ENCODE measurements at places on chromosomes 16 and 17. TPM values are rescaled to one million over a fixed set of nuclear protein-coding genes. Genes with fewer than 3 reads are reported as not detected.
A peak's percentile ranks its signal among the peaks of the same experiment; 100 is the strongest.

- DNase-seq: no peak
- peak overlapping the region; percentile 18 for H3K27ac ChIP-seq
- peaks cover 38% of the 10 kb centered on the region for H3K36me3 ChIP-seq
- H3K27me3 ChIP-seq: no peaks in the 10 kb centered on the region
- H3K4me1 ChIP-seq: peaks cover 4% of the 10 kb centered on the region
Measured at GRCh38 chr16:28130099-28131088, 66.9 kb upstream of the GSG1L start.

- no peaks in the 10 kb centered on the region for H3K4me1 ChIP-seq
- DNase-seq: no peak
- H3K27ac ChIP-seq: no peak overlapping the region
- H3K27me3 ChIP-seq: no peaks in the 10 kb centered on the region
- H3K4me3 ChIP-seq: no peak overlapping the region
Measured at GRCh38 chr16:19914877-19915276, 30.2 kb upstream of the GPRC5B start.

DNA sequence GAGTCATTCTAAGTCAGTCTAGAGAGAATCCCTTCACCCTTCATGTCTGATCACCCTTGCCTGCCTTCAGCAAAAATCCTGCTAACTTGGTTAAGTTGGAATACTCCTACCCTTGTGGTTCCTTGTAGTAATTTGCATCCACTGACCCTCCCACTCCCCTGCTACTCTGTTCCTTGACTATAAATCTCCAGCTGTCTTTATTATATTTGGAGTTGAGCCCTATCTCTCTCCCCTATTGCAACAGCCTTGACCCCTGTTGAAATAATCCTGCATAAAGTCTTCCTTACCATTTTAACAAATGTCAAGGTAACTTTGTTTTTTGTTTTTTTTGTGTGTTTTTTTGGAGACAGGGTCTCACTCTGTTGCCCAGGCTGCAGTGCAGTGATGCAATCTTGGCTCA lies 590.1 kb downstream of the WWOX start:
- H3K4me1 ChIP-seq: no peaks in the 10 kb centered on the region
- no peak overlapping the region for H3K4me3 ChIP-seq
- no peak for DNase-seq
- H3K27ac ChIP-seq: no peak overlapping the region
- H3K27me3 ChIP-seq: no peaks in the 10 kb centered on the region

DNA sequence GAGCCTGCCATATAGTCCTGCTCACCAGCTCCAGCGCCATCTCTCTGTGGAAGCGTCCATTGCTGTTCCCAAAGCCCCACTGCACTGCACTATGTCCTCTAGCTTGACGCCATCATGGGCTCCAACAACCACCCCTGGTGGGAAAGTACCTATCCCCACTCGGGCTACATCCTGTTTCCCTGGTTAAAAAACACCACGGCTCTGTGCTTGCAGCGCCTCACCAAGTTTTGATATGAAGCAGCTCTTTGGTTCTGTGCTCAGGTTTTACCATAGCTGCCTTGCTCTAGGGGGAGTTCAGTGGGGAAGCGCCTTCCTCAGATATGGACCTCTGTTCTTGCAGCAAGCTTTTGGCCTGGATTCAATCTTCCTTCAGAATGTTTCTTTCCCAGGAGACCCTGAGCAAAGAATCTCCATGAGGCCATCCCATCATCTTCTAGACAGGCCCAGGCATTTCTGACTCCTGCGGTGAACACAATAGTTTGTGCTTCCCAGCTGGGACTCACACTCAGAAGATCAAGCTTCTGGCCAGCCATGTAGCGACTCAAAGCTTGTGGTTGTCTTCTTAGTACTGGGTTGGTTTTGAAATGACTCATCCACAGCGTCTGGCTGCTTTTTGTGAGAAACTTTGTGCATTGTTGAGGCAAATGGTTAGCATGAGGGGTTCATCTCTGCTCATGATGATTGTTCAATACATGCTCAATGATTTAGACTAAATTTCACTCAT lies 39.5 kb downstream of the DYNLRB2 start:
- H3K27me3 ChIP-seq: no peaks in the 10 kb centered on the region
- H3K4me3 ChIP-seq: no peak overlapping the region
- no peaks in the 10 kb centered on the region for H3K36me3 ChIP-seq
- no peak for DNase-seq
- no peak overlapping the region for H3K27ac ChIP-seq
- H3K4me1 ChIP-seq: no peaks in the 10 kb centered on the region

DNA sequence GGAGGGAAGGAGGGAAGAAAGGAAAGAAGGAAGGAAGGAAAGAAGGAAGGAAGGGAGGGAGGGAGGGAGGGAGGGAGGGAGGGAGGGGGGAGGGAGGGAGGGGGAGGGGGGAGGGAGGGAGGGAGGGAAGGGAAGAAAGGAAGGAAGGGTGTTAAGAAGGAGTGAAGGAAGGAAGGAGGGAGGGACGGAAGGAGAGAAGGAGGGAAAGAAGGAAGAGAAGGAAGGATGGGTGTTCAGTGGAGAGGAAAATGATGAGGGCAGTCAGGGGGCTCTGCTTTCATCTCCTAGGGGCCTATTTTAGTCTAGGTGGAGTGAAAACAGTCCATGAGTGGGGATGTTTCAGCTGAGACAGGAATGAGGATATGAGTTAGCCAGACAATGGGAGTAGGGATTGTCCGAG lies 357.0 kb upstream of the C16orf82 start:
- H3K4me1 ChIP-seq: no peaks in the 10 kb centered on the region
- no peak overlapping the region for H3K27ac ChIP-seq
- no peaks in the 10 kb centered on the region for H3K27me3 ChIP-seq

- no peaks in the 10 kb centered on the region for H3K4me1 ChIP-seq
- no peaks in the 10 kb centered on the region for H3K36me3 ChIP-seq
- no peak overlapping the region for H3K4me3 ChIP-seq
- H3K27me3 ChIP-seq: no peaks in the 10 kb centered on the region
Measured at GRCh38 chr16:30131869-30132475, 9.0 kb upstream of the MAPK3 start.

DNA sequence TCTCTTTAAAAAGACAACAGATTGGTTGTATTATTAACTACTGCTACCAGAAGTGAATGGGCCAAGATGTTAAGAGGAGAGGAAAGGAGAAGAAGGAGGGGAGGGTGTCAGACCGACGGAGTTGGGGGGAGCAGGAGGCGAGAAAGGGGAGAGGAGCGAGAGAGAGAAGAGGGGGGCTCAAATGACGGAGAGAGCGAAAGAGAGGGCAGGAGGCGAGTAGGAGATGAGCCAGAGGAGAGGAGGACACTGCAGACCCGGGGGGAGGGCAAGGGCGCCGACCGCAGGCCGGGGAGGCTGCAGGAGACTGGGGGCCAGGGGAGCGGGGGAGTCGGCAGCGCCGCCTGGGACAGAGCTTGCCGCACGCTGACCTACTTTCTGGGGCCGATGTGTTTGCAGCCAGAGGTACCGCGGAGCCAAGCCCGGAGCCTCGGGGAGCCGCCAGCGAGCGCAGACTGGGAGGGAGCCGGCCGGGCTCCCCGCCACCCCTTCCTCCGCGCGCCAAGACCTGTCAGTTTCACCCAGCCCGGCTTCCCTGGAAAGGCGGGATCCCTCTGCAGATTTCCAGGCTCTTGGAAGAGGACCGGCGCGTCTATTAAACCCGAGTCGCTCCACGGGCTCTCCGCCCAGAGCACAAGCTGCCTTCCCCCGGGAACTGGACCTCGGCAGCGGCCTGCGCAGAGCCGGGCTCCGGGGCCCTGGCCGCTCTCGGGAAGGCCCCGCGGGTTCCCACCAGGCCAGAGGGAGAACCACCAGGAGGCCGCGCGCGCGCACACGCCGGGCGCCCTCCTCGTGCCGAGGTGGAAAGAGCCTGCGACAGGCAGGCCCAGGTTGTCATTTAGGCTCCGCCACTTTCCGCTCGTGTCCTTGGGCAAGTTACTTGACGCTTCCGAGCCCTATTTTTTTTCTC lies 74.6 kb downstream of the CMC2 start:
- H3K27me3 ChIP-seq: no peaks in the 10 kb centered on the region
- peak overlapping the region; percentile 55 for H3K4me3 ChIP-seq

GRCh38 chr17:40218006-40218739 lies 931 bp upstream of the WIPF2 start:
- no peak overlapping the region for H3K27ac ChIP-seq
- no peaks in the 10 kb centered on the region for H3K27me3 ChIP-seq
- no peaks in the 10 kb centered on the region for H3K36me3 ChIP-seq
- peak overlapping the region; percentile 70 for H3K4me3 ChIP-seq
- H3K4me1 ChIP-seq: no peaks in the 10 kb centered on the region
- DNase-seq: no peak

- no peak overlapping the region for H3K27ac ChIP-seq
- H3K4me3 ChIP-seq: no peak overlapping the region
- H3K4me1 ChIP-seq: no peaks in the 10 kb centered on the region
- no peak for DNase-seq
- H3K36me3 ChIP-seq: no peaks in the 10 kb centered on the region
- no peaks in the 10 kb centered on the region for H3K27me3 ChIP-seq
Measured at GRCh38 chr16:69302301-69302700, 8.8 kb upstream of the VPS4A start.

DNA sequence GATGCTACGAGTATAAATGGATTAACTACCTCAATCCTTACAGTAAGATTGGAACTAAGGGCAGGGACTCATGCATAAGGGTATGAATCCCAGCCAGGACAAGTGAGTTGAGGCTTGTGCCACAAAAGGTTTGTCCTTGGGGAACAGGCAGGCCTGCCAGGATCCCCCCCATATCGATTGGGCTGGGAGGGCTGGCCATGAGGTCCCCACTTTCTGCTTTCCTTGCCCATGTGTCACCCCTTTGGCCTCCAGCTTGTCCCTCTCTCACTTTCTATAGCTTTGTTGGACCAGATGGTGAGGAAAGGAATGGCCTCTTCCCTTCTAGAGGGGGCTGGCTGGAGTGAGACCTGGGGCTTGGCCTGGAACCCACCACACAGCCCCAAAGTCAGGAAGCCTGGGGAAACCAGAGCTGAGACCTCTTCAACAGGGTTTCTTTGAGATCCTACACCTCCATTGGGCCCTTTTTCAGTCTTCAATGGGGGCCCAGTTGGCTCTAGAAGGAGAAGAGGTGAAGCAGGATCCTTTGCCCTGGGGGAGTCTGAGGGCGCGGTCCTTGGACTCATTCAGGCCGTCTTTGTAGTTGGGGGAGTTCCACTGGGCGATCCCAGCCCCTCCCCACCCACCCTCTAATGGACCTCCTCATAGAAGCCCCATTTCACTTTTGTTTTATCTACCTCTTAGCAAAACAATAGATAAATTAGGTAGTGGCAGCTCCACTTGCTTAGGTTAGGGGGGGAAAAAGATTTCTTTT lies 57.3 kb downstream of the IGF2BP1 start:
- no peak overlapping the region for H3K27ac ChIP-seq
- H3K4me3 ChIP-seq: no peak overlapping the region
- H3K27me3 ChIP-seq: no peaks in the 10 kb centered on the region
- H3K36me3 ChIP-seq: no peaks in the 10 kb centered on the region
- H3K4me1 ChIP-seq: no peaks in the 10 kb centered on the region

DNA sequence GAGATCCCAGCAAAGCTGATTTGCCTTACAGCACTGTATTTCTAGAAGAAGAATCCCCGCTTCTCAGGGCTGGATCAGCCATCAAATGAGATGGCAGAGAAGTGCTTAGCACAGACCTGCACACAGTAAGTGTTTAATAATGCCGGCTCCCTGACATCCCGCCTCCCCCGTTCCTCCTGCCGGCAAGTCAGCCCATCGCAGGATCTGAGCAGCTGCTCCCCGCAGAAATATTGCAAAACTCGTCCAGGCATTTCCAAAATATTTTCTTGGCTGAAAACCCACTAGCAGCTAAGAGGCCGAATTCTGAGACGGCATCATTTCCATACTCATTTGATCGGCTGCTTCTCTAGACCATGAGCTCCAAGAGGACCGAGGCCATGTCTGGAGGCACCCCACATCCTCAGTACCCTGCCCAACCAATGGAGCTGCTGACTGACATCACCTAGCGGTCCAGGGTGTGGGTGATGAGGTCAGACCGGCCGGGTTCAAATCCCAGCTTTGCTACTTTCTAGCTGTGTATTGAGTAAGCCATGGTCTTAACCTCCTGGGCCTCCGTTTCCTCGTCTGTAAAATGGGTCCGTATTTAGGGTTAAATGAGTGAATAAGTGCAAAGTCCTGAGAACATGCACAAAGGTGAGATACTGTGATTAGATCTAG lies 251.5 kb downstream of the KATNIP start:
- H3K27ac ChIP-seq: no peak overlapping the region
- no peaks in the 10 kb centered on the region for H3K36me3 ChIP-seq
- no peak for DNase-seq
- H3K4me3 ChIP-seq: no peak overlapping the region
- no peaks in the 10 kb centered on the region for H3K27me3 ChIP-seq

GRCh38 chr17:65184235-65184959 lies 47.2 kb downstream of the RGS9 start:
- H3K27ac ChIP-seq: no peak overlapping the region
- no peak for DNase-seq
- H3K36me3 ChIP-seq: no peaks in the 10 kb centered on the region

DNA sequence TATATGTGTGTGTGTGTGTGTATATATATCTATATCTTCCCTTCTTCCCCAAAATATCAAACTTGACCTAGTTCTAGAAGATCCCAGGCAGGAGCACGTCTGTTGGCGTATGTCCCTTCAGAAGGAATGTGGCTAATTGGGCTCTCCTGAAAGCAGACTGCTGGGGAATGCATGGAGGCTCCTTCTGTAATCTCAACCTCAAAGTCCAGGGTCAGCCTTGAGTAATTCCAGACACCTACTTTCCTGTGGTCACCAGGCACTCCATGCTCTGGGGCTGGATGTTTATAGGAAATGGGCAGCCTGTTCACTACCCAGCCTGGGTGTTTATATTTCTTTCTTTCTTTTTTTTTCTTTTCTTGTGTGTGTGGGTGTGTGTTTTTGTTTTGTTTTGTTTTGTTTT lies 13.4 kb downstream of the BCO1 start:
- H3K27me3 ChIP-seq: no peaks in the 10 kb centered on the region
- no peaks in the 10 kb centered on the region for H3K4me1 ChIP-seq
- no peak overlapping the region for H3K4me3 ChIP-seq

DNA sequence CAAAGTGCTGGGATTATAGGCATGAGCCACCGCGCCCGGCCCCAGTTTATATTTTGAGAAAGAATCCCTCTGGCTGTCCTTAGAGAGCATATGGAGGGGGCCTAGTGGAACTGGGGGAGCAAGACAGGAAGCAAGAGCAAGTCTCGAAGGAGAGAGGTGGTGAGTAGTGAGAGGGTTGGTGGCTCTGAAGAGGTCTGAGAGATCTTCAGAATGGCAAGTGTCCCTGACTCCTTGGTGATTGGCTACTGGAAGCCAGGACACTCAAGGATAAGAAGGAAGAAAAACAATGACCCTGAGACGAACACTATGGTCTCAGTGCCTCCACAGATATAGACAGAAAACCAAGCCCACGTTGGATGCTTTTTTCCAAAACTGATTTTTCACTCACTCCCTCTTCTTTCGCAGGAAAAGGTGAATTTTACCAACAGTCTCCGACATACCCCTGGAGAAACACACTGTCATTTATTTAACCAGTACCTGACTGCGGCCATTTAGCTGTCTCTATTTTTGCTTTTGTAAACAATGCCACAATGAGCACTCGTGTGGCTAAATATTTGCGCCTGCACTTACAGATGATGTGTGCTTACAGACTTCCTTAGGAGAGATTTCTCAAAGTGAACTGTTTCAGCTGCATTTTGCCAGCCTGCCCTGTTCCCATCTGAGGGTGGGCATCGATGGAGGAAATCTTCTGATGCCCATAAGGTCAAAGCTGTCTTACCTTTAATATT lies 15.9 kb upstream of the DOK4 start:
- no peaks in the 10 kb centered on the region for H3K27me3 ChIP-seq
- H3K36me3 ChIP-seq: no peaks in the 10 kb centered on the region
- DNase-seq: no peak
- no peak overlapping the region for H3K27ac ChIP-seq
- no peak overlapping the region for H3K4me3 ChIP-seq
- no peaks in the 10 kb centered on the region for H3K4me1 ChIP-seq

SSTR5 gene
- total RNA-seq: 6.7 TPM

ALDH3A1 gene
- total RNA-seq: 1.4 TPM

ABCA3 gene
- 35.5 TPM for total RNA-seq

NOB1 gene
- total RNA-seq: 50.4 TPM
